NCI-H1930 (cell line): ENCODE measurements at places on chromosomes 2 and 18.

GRCh38 chr2:71589763-71590162 lies 136.4 kb downstream of the DYSF start:
- DNase-seq, result no peak

DNA sequence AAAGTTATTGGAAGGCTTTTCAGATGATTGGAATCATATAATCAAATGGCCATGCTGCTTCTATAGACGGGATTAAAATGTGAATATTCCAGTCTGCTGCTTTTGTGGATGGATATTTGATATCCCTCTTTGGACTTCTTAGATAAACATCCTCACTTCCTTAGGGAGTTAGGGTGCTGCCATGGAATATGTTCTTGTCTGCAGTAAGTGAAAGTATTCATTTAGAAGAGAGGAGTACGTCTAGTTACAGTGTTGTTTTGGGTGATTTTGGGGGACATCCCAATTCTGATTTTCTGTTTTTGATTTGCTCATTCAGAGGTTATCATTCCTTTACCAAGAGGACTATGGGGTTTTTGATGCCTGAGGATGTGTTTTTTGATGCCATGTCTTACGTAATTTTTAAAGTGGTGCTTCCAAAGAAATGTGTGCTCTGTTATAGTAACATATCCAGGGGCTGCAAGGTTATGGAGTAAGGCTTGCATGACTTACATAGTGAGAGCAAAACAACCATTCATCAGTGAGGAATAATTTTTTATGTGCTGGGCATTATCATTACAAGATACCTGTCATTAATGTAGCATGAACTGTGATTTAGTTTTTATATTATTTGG lies 33.6 kb downstream of the ASXL3 start:
- DNase-seq, result no peak

- no peak for DNase-seq
Observed at GRCh38 chr2:110146183-110146944, 30.7 kb upstream of the MALL start.

DNA sequence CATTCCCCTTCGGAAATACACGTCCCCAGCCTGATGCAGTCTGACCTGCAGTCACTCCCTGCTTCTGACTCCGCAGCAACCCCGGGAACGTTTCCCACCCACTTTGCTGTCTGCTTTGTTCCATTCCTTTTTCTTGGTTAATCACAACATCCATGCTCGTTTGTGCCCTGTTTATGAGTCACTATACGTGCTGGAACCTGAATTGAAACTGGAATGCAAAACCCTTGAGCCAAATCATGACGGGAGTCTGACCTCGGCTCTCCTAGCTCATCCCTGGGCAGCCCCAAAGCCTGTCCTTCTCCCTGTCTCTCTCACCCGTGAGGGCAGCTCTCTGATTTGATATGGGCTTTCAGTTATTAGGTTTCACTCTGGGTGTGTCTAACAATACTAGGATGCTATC lies 57.1 kb upstream of the RNF152 start:
- no peak for DNase-seq

- no peak for DNase-seq
Observed at GRCh38 chr18:66077066-66077465, 326.3 kb downstream of the CDH7 start.

DNA sequence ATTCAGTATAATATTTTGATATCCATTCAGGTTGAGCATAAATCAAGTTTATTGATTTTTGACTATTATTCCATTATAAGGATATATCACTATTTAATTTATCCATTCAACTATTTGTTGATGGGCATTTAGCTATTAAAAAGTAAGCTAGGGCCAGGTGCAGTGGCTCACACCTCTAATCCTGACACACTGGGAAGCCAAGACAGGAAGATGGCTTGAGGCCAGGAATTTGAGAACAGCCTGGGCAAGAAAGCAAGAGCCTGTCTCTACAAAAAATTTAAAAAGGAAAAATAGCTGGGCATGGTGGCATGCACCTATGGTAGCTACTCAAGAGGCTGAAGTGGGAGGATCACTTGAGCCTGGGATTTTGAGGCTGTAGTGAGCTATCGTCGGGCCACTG lies 183.5 kb downstream of the HNMT start:
- no peak for DNase-seq

GRCh38 chr2:197707316-197708213 lies 2.4 kb downstream of the MARS2 start:
- peak; percentile 12 for DNase-seq

- no peak for DNase-seq
Observed at GRCh38 chr2:220930271-220931076, 641.6 kb downstream of the EPHA4 start.

- DNase-seq, result no peak
Observed at GRCh38 chr2:44170311-44170717, 1.6 kb downstream of the PPM1B start.

- DNase-seq, result no peak
Observed at GRCh38 chr2:196448407-196449079, 191.0 kb upstream of the CCDC150 start.
